ENCODE measurements at places on chromosomes 12 and 14. TPM values are rescaled to one million over a fixed set of nuclear protein-coding genes. Genes with fewer than 3 reads are reported as not detected.

GRCh38 chr14:89040080-89040459 lies 215.6 kb downstream of the TTC8 start:
- H3K4me1 ChIP-seq: peaks cover 14% of the 10 kb centered on the region
- no peaks in the 10 kb centered on the region for H3K36me3 ChIP-seq
- H3K4me3 ChIP-seq: no peak overlapping the region
- H3K27me3 ChIP-seq: no peaks in the 10 kb centered on the region
- no peak for DNase-seq
- no peak overlapping the region for H3K27ac ChIP-seq

DNA sequence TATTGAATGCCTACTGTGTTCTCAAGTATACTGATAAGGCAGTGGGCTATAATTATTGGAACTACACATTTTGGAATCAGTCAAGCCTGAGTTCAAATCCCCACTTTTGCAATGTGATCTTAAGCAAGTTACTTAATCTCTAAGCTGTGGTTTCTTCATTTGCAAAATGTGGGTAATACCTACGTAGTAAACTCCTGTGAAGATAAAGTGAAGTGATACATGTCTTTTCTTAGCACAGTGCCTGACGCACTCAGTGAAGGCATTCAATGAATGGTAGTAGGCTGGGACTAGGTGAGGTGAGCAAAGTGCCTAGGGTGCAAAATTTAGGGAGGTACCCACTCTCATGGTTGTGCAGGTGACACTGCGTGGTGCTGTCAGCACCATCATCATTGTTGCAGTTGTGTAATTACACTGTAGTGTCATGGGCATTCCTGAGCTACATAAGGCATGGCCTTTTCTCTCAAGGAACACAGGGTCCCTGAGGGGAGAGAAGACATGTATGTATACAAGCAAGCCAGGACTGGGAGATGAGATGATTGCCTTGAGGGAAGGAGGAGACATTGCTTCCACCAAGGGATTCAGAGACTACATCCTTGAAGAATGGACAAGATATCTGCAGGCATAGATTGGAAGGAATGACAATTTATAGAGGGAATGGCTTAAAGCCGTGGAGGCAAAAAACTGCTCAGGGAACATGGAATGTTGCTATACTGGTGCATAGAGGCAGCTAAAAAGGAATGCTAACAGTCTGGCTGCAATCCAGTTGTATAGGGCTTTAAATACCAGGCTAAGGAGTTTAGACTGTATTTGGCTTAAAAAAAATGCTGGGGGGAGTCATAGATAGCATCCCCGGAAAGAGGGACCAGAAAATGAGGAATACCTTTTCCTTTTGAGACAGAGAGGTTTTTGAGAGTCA lies 129.2 kb upstream of the ARHGAP5 start:
- no peaks in the 10 kb centered on the region for H3K36me3 ChIP-seq
- no peaks in the 10 kb centered on the region for H3K27me3 ChIP-seq
- no peak overlapping the region for H3K4me3 ChIP-seq
- DNase-seq: no peak
- H3K4me1 ChIP-seq: peaks cover 33% of the 10 kb centered on the region

Gene PSMC6
- 111 TPM for total RNA-seq

Gene SPIC
- total RNA-seq: not detected

Gene SLC2A3
- 929 TPM for total RNA-seq
